ENCODE measurements at places on chromosomes 2 and 18. TPM values are rescaled to one million over a fixed set of nuclear protein-coding genes. Genes with fewer than 3 reads are reported as not detected.

The FSIP2 gene
- 0.69 TPM for total RNA-seq

The MROH2A gene
- total RNA-seq: not detected

The KYNU gene
- total RNA-seq: not detected

The GAL3ST2 gene
- 0.81 TPM for total RNA-seq

The RNF149 gene
- 129 TPM for total RNA-seq

The TMEM37 gene
- not detected for total RNA-seq

The GULP1 gene
- not detected for total RNA-seq
